Aorta (tissue), 5 donors: ENCODE measurements at places on chromosomes 7 and 10.
A peak's percentile ranks its signal among the peaks of the same experiment; 100 is the strongest.

- H3K36me3 ChIP-seq: peaks cover 3% of the 10 kb centered on the region
- no peak for DNase-seq
- H3K27ac ChIP-seq: no peak overlapping the region
- H3K27me3 ChIP-seq: no peaks in the 10 kb centered on the region
- H3K4me1 ChIP-seq: no peaks in the 10 kb centered on the region
- H3K4me3 ChIP-seq: no peak overlapping the region
Measured at GRCh38 chr10:28594406-28594805, 61.5 kb downstream of the WAC start.

DNA sequence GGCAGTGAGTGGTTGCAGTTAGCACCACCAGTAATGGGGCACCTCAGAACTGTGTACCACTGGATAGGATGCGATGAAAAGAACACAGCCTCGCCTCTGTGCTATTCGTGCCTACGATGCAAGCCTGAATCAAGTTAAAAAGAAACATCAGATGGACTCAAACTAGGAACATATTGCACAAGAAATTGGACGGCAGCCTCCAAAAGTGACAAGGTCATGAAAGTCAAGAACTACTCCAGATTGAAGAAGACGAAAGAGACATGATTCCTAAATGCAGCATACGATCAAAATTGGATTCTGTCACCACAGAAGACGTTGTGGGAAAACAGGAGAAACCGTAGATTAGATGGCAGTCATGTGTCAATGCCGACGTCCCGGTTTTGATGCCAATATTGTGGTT is 648.1 kb upstream of the FOXK1 start:
- H3K27ac ChIP-seq: no peak overlapping the region
- peaks cover 4% of the 10 kb centered on the region for H3K36me3 ChIP-seq
- no peaks in the 10 kb centered on the region for H3K27me3 ChIP-seq
- no peak overlapping the region for H3K4me3 ChIP-seq
- no peaks in the 10 kb centered on the region for H3K4me1 ChIP-seq

DNA sequence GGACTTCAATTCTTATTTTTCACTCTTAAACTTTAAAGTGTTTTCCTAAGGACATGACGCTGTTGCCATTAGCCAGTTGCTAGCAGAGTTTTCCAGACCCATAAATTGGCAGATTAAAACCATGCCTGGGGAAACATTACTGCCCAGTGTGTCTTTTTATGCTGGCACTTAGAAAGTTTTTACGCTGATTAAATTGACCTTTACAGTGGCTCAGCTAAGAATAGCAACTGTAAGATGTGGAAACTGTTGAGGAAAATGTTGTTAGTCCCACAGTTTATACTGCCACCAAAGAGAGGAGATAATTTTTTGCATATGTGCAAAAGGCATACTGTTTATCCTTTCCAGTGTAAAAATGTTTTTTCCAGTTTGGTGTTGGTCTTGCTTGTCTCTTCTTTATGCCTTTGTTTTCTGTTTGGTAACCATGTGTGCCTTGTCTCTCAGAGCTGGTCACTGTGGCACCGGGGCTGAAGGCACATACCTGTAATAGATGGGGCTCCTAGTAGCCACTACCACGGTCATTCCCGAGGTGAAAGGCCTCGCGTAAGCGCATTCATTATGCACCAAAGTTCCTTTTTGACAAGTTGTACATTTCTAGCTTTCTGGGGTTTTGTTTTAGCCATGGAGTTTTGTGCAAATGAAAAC is 45.3 kb downstream of the CYP17A1 start:
- H3K4me3 ChIP-seq: no peak overlapping the region
- H3K27ac ChIP-seq: no peak overlapping the region
- H3K27me3 ChIP-seq: no peaks in the 10 kb centered on the region
- H3K36me3 ChIP-seq: no peaks in the 10 kb centered on the region
- H3K4me1 ChIP-seq: peaks cover 11% of the 10 kb centered on the region
- DNase-seq: no peak

- H3K36me3 ChIP-seq: no peaks in the 10 kb centered on the region
- no peak overlapping the region for H3K4me3 ChIP-seq
- H3K4me1 ChIP-seq: no peaks in the 10 kb centered on the region
- no peak overlapping the region for H3K27ac ChIP-seq
Measured at GRCh38 chr7:125568799-125569198, 639.2 kb upstream of the POT1 start.

DNA sequence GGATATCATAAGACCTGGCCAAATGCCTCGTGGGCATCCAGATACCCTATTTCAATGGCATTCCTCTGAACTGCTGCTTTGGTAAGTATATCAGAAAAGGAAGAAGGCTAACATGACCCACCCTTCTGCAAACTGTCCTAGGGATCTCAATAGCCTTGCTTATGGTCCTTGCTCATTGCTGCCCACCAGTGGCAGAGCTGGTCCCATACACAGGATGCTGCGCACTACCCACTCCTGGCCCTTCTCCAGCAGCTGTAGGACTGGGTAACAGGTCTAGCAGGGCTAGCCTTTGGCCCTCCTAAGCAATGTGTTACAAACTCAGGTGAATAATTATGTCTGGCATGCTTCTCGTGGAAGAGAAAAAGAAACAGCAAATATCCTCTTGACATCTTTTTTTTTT is 72.5 kb downstream of the C10orf90 start:
- no peak overlapping the region for H3K4me3 ChIP-seq
- no peaks in the 10 kb centered on the region for H3K36me3 ChIP-seq
- no peaks in the 10 kb centered on the region for H3K4me1 ChIP-seq
- no peak for DNase-seq

DNA sequence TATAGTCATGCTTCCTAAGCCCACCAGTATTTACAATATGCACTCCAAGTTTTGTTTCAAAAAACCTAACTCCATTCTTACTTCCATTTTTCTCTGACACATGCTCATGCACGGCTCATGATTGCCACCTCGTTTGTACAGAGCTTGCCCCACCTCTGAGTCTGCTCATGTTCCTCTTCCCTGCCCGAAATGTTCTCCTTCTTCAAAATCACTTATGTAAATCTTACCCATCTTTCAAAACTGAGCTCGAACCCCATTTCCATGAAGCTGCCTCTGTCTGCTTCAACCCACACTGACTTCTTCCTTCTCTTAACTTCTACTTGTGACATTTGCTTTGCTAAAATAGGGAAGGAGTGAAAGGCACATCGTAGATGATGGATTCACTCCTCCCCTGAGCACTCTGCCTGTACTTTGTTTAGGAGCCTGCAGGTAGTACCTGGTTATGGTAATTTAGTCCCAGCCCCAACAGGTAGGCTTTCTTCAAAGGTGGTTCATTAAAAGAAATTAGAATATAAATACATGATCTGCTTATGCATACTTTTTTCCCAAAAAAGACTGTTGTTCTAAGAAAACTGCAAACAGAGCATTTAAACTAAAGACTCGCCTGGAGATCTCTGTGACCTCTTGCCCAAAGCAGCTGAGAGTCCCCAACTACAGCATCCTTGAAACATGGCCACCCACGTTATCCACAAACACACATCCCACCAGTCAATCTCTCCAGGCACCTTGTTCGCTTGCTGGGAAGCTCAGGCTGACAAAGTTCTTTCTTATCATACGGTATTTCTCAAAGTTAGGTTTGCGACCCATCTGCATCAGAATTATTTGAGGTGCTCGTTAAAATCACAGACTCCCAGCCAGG is 172.0 kb downstream of the DGKI start:
- H3K4me3 ChIP-seq: no peak overlapping the region
- no peaks in the 10 kb centered on the region for H3K27me3 ChIP-seq
- no peaks in the 10 kb centered on the region for H3K4me1 ChIP-seq

GRCh38 chr10:126674741-126675515 is 4.4 kb upstream of the C10orf90 start:
- H3K4me1 ChIP-seq: no peaks in the 10 kb centered on the region
- H3K27ac ChIP-seq: no peak overlapping the region
- no peak for DNase-seq
- no peaks in the 10 kb centered on the region for H3K27me3 ChIP-seq

- H3K36me3 ChIP-seq: peaks cover 2% of the 10 kb centered on the region
- DNase-seq: no peak
- H3K27me3 ChIP-seq: no peaks in the 10 kb centered on the region
- no peak overlapping the region for H3K27ac ChIP-seq
Measured at GRCh38 chr7:77822269-77822668, 23.7 kb downstream of the PHTF2 start.

DNA sequence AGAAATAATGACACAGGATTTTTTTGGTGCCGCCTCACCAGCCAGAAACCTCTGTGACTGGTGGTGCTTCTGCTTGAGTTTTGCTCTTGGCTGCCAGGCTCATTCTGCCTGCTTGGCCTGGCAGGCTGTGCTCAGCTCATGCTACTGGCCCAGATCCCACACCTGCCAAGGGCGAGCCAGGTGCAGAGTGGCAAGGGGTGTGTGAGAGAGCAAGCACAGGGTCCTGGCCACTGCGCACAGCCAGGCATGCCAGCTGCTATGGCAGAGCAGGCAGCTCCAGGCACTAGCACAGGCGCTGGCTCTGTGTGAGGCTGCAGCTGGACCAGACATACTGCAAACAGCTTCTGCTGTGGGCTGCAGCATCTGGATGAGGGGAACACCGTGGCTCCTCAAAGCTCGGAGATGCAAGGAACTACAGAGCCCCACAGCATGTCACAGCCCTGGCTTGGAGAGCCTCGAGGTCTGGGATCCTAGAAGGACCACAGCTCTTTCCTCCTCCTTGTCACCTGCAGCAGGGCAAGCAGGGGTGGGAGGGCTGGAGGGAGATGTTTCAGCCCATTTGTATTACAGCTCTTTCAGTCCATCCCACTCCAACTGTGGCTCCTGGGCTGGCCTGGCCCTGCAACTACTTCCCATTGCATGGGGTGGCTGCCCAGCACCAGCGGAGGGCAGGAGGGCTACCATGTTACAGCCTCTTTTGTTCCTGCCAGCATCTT is 313.4 kb upstream of the SEMA3C start:
- no peaks in the 10 kb centered on the region for H3K4me1 ChIP-seq
- H3K27me3 ChIP-seq: no peaks in the 10 kb centered on the region
- no peak for DNase-seq
- no peak overlapping the region for H3K4me3 ChIP-seq

DNA sequence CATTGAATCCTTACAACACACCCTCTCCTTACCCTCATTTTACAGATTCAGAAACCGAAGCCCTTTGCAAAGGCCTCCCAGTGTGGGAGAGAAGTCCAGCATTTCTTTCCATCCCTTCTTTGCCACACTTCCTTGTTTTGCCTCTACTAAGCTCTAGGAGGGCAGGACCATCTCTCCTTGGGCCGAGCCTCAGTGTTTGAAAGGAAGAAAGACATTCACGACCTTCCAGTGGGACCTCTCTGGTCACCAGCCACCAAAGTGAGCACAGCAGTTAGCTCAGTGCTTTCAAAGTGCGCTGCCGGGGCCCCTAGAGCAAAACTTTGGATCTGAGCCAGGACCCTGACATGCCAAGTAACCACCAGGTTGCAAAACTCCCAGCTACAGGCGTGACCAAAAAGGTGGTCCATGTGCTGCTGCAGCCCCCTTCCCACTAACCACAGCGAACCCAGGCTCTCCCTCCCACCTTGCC is 12.4 kb downstream of the CTBP2 start:
- H3K4me3 ChIP-seq: no peak overlapping the region
- no peak for DNase-seq
- H3K27me3 ChIP-seq: no peaks in the 10 kb centered on the region
- peak overlapping the region; percentile 53 for H3K27ac ChIP-seq
- no peaks in the 10 kb centered on the region for H3K4me1 ChIP-seq
